ENCODE measurements at places on chromosomes 12 and 14.

GRCh38 chr14:68621400-68622365 is 171.2 kb downstream of the ZFP36L1 start:
- peak; percentile 50 for DNase-seq

DNA sequence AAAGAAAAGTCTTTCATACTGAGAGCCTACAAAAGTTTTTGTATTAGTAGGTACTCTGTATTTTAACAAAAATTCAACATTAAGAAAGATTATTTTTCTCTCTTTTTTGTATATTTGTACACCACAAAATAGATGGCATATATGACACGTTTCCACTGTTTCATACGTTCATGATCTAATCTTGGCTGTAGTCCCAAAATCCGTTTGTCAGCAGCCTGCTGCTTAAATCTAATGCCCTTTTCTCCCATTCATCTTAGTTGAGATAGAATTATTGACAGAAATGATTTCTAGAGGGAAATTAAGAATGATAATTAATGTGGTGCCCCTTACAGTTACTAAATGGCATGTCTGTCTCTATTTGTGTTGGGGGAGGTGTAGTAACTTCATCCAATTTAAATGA is 140.7 kb upstream of the NOVA1 start:
- DNase-seq = peak; percentile 17

GRCh38 chr14:21264025-21264801 is 5.0 kb downstream of the HNRNPC start:
- peak; percentile 89 for DNase-seq

- no peak for DNase-seq
These were observed 85.7 kb downstream of the GPATCH2L start for GRCh38 chr14:76237349-76237990.

GRCh38 chr12:78698747-78699146 is 165.8 kb upstream of the SYT1 start:
- DNase-seq = peak; percentile 55

DNA sequence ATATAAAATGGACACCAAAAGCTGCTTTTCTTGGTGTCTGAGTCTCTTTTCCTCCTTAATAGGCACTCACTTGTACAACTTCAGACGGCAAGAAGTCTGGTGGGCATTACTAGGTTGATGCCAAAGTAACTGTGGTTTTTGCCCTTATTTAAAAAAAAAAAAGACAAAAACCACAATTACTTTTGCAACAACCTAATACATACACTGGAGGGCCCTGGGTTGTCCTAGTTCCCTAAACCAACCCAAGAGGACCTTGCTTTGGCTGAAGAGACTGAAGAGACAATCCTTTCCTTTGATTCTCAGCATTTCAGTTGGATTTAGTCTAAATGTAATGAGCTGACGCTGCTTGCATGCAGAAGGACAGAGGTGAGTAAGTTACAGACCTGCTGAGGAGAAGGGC is 16.2 kb upstream of the PLEKHG3 start:
- DNase-seq = no peak

DNA sequence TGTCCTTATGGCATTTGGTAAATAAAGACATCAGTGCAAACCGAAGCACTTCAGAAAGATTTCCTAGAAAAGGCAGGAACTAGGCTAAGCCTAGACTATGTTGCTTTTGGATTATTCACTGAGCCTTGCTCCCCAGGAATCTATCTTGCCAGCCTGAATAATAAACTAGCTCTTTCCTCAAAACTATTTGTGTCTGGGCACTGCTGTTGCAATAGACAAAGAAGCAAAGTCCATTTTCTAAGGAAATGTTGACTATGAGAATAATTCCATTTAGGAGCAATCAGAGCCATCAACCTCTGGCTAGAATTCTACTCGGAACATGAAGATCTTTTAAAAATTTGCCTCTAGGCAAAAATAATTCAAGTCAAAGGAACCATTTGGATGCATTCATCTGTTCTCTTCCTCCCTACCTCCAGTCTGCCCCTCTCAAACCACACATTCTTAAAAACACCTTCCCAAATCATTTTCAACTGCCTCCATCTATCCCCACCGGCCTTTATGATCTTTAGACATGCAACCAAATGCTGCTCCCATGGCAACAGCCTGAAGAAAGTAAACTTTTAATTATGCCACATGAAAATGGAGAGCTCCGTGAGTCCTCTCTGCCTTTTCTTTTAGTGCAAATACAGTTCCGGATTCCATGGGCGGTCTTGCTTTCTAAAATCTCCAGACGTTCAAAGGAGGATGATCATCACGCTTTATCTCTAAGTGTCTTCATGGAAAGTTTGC is 61.5 kb upstream of the FZD10 start:
- no peak for DNase-seq

DNA sequence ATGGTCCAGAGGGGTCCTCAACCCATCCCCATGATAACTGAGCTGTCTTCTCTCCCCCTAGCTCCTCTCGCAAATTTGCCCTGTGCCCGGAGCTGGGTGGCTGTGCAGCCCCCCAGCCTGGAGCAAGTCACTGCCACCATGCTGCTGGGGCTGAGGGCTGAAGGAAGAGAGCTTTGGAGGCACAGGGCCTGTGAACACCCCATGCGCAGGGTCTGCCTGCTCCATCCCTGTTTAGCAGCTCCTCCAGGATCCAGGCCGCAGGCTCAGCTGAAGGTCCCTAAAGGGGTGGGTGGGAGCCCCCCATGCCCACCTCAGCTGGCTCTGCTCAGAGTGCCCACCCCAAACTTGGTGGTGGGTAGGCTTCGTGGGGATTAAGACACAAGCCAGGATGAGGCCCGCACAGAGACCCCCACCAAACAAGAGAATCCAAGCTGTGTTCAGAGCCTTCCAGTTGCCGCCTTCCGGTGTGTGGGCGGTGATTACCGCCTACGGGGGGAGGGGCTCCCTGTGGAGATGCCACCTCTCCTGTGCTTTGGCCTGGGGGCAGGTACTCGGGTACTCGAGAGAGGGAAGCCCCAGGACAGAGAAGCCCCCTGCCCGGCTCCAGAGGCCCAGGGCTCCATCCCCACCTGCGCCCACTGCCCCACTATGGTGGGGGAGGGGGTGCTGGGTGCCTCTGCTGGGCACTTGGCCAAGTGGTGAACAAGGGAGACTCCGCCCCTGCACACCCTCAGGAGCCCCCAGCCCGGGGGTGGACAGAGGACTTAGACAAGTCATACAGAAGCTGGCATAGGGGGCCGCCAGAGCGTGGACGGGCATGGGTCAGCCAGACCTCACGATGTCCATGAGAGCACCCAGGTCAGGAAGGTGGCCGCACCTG is 1.4 kb upstream of the JAG2 start:
- DNase-seq = no peak

DNA sequence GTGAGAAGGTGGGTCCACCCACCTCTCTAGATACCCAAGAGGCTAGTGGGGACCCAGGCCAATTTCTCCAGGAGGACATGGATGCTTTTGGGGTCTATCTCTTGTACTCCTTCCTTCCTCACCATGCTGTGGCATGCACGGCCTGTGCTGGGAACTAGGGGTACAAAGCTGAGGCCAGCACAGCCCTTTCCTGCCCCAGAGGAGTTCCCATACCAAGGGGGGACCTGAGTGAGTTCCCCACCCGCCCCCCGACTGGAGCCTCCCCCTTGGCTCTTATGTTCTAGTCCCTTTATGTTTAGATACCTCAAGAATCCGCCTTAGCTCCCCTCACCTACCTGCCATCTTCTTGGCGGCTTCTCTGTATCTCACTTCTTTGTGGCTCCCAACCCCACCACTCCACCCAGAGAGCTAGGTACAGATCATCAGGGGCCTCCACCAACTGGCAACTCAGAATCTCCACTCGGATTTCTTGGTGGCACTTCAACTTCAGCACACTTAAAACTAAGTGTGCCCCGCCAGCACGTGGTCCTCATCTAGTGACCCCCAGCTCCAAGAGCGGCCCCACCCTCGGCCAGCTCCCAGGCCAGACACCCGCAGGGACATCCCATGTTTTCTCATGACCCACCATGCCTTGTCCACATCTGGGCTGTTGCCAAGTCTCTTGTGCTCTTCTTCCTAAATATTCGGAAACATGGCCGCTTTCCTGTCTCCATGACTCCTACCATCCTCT is 115.2 kb upstream of the RTL1 start:
- no peak for DNase-seq
